ENCODE measurements at places on chromosomes 1 and 21.

- DNase-seq, result no peak
Observed at GRCh38 chr1:7105269-7105668, 320.0 kb downstream of the CAMTA1 start.

DNA sequence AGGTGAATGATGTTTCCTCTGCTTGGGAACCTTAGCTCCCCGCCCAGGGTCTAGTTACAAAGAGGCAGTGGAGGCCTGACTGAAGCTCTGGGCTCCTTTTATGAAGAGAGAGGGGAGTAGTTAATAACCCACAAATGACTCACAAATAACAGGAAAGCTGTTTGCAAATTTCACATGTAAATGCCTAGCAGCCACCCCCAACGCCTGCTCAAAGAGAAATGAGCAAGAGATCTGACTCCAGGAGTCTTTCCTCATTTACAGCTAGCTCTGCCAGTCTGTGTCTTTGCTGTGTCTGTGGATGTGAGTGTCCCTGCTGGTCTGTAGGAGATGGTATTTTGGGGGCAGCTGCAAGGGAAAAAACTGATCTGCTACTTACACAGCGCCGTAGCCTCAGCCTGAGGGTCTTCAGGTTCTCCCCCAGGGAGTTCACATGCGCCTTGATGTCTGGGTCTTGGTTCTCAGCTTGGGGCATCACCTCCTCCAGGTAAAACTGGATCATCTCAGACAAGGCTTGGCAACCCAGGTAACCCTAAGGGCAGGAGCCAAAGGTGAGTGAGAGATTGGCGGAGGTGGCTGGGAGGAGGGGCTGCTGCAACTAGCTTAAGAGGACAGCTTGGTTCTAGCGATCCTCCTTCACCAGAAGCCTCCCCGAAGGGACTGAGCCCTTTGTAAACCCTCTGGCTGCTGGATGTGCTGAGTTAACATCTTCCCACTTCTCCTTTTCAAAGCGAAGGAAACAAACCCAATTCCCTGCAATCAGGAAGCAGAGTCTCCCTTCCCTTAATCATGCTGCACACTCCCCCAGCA is at the start of gene IL19:
TSS of gene IL19 (plus strand) at position 243 of the 807 bp plus-strand sequence. CDS start 65,890 bp downstream, outside the sequence.
- no peak for DNase-seq

DNA sequence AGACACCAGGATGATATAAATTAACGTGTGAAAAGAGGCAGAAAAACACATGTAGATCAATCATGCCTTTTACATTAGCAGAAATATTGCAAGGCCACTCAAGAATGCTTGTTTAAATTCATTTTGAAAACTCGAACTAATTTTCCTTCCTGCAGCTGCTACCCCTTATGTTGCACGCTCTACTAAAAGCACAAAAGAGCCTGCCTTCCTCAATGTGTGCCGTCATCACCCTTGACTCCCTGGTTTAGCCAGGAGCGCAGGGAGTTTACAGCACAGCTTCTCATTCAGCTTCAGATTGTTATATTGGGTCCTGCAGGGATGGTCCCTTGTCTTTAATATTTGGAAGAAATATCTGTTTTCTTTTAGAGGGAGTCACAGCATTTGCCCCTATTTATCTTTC is 10.1 kb upstream of the ST6GALNAC5 start:
- DNase-seq, result no peak

DNA sequence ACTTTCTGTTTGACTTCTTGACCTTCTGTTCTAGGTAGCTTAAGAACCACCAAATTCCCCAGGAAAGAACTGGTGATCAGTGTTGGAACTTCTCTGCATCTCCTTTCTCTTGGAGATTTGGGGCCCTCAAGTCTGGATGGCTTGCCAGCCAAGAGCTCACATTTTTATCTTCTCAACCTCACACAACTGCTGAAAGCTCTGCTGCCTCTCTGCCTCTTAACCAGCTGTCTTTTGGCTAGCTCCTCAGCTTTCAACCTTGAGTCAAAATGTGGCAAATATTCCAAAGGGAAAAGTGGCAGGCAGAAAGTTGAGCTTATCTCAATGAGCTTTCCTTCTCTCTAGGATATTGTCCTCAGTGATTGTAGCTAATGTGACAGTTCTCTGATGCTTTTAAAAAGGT is 89.2 kb upstream of the CCDC190 start:
- no peak for DNase-seq

GRCh38 chr1:91308544-91308943 is 96.1 kb downstream of the HFM1 start:
- DNase-seq, result no peak

- no peak for DNase-seq
Observed at GRCh38 chr21:31538816-31539215, 120.7 kb upstream of the SOD1 start.

GRCh38 chr1:67749844-67750690 is 65.1 kb downstream of the GADD45A start:
- peak; percentile 54 for DNase-seq

- DNase-seq, result no peak
Observed at GRCh38 chr1:192916021-192916420, 107.2 kb downstream of the RGS2 start.

GRCh38 chr1:63921359-63921758 is 147.5 kb downstream of the ROR1 start:
- peak; percentile 88 for DNase-seq

GRCh38 chr1:58290685-58291372 is 255.7 kb downstream of the OMA1 start:
- DNase-seq, result no peak

- DNase-seq, result no peak
Observed at GRCh38 chr1:154019940-154020339, 29.4 kb downstream of the RPS27 start.

GRCh38 chr1:48943826-48944225 is 167.1 kb upstream of the BEND5 start:
- no peak for DNase-seq

GRCh38 chr1:168608796-168609715 is 32.7 kb downstream of the XCL1 start:
- no peak for DNase-seq

GRCh38 chr1:157399343-157399983 is 152.9 kb downstream of the FCRL5 start:
- no peak for DNase-seq

DNA sequence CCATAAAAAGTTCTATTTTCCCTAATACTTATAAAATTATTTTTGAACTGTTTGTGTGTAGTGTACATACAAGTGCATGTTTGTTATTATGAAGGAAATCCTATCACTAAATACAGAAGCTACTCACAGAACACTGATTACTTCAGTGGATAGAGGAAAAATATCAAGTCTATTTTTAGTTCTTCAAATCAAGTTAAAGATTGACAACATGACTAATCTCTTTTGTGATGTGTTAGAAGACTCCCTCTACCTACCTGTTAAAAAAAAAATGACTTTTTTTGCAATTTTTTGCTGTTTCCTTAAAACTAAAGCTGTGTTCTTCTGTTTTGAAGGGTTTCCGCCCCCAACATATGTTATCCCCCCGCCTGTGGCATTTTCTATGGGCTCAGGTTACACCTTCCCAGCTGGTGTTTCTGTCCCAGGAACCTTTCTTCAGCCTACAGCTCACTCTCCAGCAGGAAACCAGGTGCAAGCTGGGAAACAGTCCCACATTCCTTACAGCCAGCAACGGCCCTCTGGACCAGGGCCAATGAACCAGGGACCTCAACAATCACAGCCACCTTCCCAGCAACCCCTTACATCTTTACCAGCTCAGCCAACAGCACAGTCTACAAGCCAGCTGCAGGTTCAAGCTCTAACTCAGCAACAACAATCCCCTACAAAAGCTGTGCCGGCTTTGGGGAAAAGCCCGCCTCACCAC is 45.5 kb downstream of the NCF2 start:
- peak; percentile 52 for DNase-seq

- no peak for DNase-seq
Observed at GRCh38 chr1:231628207-231628876, 1.8 kb downstream of the DISC1 start.

GRCh38 chr1:165933446-165934170 is 106.2 kb downstream of the UCK2 start:
- DNase-seq, result no peak

DNA sequence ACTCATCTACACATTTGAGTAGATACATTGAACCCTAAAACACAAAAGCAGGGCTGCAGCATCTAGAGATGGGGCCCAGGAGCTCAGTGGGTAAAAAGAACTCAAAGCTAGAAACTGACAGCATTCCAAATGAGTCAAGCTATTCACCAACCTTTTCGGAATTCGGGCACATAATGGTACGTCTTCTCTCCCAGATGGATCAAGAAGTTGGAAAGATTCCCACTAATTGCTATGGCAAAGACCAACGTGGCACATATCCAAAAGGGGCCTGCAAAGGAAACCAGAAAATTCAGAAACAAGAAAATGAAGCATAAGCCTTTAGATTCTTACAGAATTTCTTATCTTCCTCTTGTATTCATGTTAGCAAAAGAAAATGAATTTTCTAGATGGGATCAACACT is 18.4 kb downstream of the YIPF1 start:
- DNase-seq, result no peak

DNA sequence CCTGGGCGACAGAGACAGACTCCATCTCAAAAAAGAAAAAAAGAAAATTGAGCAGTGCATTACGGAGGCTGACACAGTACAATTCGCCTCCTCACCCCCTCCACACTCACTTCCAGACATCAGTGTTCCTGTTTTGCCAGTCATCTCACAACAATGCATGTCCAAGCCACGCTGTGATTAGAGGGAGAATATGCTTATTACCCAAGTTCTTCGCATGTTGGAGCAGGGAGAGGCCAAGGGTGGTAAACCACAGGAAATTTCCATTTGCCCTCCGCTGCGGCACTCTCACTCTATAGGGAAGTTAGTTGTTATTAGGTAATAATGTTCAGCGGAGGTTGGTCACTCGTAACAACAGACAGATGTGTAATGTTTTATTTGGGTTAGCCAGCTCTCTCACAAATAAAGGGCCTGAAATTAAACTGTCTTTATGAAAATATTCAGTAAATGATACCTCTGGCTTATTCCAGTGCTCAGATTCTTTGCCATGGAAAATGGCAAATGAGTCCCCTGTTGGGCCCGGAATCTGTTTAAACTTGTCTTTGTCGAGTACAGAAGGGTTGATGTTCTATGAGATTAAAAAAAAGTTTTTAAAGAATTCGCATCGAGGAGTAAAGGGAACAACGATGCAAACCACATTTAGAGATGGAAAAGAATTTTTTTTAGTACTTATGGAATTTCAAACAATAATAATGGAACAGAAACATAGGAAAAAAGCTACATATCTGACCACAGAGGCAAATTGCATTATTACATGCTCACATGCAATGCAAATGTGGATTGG is 33.1 kb downstream of the KCNJ15 start:
- no peak for DNase-seq

- DNase-seq, result peak; percentile 95
Observed at GRCh38 chr1:999725-1000356, at the start of gene HES4. HES4 (minus strand) TSS chr1:1000097; CDS start chr1:999973, 124 bp downstream.

DNA sequence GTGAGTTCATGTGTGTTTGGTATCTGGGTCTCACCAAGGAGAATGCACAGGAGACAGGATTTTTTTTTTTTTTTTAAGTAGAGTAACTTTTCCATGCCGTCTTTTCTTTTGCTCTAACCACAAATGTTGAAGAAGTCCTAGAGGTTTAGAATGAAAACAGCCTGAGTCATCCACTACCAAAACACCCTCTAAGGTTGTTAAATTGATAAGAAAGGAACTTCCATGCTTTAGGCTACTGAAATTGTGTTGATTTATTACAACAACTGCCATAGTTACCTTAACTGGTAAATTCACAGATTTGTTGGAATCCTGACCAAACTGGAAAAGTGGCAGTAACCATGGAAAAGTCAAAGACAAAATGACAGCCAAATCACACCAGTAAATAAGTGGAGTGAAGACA is 375.6 kb downstream of the AMY1C start:
- DNase-seq, result no peak

DNA sequence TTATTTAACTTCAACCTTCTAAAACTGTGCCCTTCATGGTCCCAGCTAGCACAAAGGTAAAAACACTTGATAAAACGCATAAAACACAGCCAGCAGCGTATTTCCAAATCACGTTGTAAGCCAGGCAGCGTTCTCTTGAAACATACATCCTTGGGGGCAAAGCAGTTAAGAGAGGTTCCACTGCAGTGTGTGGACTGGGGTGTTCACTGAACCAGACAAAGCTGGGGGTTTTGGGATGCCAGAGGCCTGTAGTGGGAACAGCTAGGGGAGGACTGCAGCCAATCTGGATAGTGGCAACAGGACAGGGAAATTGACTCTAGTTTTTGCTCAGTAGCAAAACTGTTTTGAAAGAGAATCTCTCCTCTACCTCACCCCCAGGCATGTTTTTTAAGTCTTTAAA is 21.5 kb upstream of the ATP5PO start:
- no peak for DNase-seq

DNA sequence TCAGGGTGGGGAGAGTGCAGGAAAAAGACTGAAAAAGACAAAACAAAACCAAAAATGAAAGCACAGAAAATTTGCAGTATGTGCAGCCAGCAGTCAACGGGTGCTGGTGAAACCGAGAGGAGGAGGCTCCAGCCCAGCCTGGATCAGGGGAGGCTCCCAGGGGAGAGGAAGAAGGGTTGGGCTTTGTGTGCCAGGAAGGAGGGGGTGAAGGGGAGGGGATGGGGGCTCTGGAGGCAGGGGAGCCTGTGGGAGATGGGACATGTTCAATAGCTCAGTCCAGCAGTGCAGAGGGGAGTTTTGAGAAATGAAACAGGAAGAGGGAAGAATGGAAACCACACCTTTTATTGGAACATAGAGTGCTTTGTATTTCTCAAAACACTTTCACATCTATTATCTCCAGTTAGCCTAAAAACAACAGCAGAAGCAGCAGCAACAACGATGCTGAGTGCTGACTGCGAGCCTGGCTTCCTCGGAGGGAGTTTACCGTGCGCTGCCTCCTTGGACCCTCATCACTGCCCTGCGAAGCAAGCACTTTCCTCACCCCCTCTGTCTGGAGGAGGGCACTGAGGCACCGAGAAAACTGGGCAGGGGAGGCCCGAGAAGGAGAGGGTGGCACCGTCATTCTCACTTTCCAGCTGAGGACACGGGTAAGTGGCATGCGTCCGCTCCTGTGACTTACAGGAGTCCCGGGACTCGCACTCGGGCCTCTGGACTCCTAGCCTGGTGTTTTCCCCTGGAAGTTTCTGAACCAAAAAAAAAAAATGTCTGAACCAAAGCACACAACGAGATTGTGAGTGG is 62.9 kb downstream of the MDM4 start:
- peak; percentile 51 for DNase-seq

DNA sequence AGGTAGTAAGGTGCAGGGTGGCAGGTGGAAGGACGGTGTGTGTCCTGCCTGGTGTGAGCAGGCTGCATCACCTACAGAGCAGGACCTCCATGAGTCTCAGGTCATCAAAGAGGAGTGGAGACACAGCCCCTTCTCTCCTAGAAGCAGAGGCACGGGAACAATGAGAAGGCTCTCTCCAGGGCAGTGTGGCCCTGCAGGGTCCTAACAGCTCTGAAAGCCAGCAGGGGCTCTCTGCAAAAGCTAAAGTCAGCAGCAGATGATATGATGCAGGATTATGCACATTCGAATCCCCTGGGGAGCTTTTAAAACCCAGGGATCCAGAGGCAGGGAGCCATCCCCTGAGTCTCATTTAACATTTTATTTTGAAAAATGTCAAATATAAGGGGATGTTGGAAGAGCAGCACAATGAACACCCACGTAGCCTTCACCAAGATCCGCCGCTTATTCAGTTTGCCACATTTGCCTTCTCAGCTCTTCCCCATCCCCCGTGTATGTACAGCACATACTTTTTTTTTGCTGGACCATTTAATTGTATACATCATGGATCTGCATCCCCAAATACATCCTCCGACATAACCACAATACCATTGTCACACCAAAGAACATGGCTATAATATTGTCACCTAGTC is 88.1 kb downstream of the CNIH3 start:
- no peak for DNase-seq

Data from small intestine (tissue), 16 donors.